Fibroblast of pulmonary artery (primary cell): ENCODE measurements at places on chromosomes 13 and 19.
A peak's percentile ranks its signal among the peaks of the same experiment; 100 is the strongest.

DNA sequence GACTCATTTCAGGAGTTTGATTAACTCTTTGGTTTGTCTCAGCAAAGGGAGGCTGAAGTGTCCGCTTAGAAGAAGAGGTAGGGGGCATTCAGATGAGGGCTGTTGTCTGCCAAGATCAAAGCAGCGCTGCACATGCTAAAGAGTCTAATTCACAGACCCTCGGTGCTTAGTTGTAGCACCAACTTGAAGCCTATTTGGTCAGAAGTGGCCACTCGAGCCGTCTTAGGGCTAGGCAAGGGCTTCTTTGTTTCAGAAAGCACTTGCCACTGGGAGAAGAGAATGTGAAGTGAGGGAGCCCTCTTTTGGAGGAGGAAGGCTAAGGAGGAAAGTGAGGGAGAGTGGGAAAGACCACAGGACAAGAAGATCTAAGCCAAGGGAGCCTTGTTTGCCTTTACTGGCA, 313.4 kb upstream of the TMTC4 start:
- DNase-seq: peak; percentile 18

- peak; percentile 64 for DNase-seq
Measured at GRCh38 chr19:17333611-17334413, 843 bp downstream of the ANO8 start.

- peak; percentile 7 for DNase-seq
Measured at GRCh38 chr19:56748378-56748777, 76.8 kb upstream of the ZNF835 start.

GRCh38 chr13:24459234-24459633, 53.3 kb downstream of the PARP4 start:
- peak; percentile 85 for DNase-seq

GRCh38 chr13:74969419-74969818, 512.5 kb downstream of the TBC1D4 start:
- no peak for DNase-seq

DNA sequence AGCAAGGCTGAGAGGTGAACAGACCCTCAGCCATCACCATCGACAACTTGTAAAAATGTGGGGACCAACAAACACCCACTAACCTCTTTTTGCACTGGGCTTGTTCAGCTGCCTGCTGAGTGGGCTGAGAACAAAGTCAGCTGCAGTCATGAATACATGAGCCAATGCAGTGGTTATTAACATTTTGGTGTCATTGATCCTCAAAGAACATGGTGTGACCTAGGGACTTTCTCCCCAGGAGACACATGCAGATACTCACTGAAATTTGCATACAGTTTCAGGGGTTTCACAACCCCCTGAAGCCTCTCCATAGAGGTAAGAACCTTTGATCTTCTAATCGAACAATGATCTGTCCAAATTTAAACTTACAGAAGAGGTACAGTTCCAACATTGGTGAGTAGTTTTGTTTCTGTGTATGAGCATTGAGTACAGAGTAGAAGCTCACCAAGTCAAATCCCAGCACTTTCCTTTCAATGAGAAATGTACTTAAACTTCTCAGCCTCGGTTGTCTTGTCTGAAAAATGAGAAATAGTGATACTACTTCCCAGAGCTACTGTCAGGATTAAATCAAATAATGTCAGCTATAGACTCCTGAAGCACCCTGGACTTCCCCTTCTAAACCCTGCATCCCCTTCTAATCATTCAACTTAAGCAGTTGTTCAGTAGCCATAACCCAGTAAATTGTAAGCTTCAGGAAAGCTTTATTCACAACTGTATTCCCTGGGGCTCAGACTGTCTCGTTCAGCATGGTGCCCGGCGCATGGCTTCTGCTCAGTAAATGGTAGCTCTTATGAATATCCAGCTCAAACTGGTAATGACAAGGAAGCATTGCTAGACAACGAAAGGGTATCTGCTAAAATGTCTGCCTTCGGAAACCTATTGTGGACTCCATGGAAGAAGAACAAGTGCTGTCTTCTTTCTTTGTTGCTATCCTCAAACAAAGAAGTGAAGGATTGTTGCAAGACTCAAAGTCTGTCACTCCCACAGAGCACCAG, 148.7 kb downstream of the FOXO1 start:
- DNase-seq: no peak

GRCh38 chr13:37492741-37493514, 105.6 kb downstream of the POSTN start:
- DNase-seq: peak; percentile 73

DNA sequence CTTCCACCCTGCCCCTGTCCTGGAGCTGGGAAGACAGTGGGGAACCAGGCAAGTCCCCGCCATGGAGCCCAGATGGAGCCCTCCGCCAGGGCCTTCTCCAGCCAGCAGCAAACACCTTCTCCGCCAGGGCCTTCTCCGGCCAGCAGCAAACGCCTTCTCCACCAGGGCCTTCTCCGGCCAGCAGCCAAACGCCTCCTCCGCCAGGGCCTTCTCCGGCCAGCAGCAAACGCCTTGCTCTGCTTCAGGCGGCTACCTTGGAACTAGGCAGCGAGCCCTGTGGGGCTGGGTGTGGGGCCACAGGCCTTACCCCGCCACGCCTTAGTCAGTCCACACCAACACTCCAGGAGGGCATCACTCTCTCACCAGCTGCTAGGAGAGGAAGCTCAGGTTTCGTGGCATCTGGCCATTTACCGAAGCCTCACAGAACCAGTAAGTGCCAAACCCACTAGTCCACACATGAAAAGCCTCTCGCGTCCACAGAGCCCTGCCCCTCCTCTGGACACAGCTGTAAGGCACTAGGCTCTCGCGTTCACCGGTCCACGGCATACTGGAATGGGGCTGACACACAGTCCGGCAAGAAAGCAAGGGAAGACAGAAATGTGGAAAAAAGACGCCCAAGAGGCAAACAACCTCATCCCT, 41.0 kb downstream of the MLLT1 start:
- peak; percentile 68 for DNase-seq

DNA sequence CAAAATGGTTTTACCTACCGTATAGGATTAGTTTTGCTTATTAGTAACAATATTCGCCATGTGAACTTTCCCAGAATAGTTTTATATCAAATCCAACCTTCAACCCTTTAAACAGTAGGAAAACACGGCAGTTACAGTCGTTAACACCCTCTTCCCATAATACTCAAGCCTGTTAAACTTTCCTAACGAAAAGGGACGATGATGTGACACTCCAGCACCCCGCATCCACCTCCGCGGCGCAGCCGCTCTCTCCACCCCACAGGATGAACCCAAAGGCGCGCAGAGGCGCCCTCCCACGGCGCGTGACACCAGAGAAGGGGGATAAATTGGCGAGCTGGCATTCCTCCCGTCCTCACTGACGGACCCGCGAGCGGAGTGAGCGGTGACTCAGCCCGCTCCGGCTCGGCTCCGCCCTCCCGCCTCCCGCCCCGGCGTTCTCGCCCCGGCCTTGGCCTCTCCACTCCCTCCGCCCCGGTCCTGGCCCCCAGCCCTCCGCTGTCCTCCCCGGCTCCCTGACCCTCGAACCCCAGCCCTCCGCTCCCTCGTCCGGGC, 665 bp downstream of the TUBGCP3 start:
- DNase-seq: peak; percentile 85

- peak; percentile 56 for DNase-seq
Measured at GRCh38 chr13:32902874-32903273, 113.3 kb upstream of the KL start.

DNA sequence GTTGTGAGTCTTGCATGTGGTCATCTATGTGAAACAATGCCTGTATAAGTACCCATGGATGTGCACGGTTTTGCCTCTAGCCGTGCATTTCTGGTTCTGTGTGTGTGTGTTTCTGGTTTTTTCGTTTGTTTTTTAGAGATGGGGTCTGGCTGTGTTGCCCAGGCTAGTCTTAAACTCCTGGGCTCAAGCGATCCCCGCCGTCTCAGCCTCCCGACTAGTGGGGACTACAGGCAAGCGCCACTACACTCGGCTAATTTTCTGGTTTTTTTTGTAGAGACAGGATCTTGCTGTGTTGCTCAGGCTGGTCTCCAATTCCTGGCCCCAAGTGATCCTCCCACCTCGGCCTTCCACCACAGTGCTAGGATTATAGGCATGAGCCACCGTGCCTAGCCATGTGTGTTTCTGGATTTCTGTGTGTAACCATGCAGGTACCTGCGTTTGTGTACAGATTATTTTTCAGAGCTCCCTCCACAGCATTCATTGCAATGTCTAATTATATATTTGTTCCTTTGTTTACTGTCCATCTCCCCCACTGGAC, 15.9 kb upstream of the FOSB start:
- DNase-seq: no peak

DNA sequence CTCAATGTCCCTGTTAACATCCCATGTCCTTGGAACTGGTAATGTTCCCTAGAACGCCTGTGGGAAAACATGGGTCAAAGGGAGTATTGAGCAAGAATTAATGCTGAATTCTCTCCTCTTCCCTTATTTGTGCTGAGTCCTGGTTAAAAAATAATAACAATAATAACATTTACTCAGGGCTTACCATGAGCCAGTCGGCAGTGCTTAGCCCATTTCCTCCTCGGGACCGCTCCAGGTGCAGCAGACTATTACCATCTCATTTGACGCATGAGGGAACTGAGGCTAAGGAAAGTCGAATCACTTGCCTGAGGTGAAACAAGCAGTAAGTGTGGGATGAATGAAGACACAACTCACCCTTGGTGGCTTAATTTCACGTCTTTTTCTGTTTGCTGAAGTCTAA, 33.6 kb upstream of the SLC15A1 start:
- DNase-seq: no peak

DNA sequence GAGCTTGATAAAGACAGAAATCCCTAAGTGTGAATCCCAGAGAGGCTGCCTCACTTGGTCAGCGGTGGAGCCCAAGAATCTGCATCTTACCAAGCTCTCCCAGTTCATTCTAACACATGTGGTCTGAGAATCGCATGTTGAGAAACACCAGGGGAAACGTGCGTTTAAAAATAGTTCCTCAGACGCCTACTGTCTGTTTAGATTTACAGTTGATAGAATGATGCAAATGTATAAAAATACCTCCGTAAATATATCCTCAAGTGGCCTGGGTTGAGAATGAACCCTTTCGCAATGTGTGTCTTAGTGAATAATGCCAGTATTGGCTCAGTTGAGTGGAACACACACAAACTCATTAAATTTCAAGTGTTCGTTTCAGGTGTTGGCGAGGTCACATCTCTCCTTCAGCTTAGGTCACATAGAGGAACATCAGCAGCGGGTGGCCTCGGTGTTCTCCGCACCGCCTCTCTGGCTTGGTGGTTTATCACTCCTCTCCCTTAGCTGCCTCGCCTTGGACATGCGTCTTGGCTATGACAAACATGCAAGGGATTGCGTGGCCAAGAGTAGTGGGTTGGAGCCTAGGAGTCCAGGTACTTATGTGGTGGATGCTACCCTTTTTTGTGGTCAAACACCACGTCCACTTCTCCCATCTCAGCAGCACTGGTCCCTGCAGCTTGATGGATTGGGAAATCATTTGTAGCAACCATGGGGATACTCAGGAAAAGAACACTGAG, 117.6 kb upstream of the SPATA13 start:
- DNase-seq: no peak

GRCh38 chr13:113588394-113589111, 4.0 kb downstream of the TFDP1 start:
- no peak for DNase-seq

DNA sequence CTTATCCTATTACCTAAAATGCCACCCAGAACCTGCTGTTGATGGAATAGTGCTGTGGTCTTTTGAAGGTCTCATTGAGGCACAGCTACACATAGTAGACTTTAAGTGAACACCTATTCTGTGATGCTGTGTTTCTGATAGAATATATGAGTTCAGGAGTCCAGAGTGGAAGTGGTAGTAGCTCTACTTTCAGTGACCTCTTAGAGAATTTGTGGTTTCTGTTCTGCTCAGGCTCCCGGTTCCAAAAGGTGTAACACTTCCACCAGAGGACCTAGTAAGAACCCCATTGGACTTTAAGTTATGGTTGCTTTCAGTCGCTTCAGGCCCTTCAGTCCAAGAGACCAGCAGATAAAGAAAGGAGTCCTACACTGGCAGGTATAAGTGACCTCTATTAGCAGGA, 11.4 kb upstream of the MYCBP2 start:
- no peak for DNase-seq

- DNase-seq: no peak
Measured at GRCh38 chr13:84668637-84669036, 786.4 kb upstream of the SLITRK1 start.

DNA sequence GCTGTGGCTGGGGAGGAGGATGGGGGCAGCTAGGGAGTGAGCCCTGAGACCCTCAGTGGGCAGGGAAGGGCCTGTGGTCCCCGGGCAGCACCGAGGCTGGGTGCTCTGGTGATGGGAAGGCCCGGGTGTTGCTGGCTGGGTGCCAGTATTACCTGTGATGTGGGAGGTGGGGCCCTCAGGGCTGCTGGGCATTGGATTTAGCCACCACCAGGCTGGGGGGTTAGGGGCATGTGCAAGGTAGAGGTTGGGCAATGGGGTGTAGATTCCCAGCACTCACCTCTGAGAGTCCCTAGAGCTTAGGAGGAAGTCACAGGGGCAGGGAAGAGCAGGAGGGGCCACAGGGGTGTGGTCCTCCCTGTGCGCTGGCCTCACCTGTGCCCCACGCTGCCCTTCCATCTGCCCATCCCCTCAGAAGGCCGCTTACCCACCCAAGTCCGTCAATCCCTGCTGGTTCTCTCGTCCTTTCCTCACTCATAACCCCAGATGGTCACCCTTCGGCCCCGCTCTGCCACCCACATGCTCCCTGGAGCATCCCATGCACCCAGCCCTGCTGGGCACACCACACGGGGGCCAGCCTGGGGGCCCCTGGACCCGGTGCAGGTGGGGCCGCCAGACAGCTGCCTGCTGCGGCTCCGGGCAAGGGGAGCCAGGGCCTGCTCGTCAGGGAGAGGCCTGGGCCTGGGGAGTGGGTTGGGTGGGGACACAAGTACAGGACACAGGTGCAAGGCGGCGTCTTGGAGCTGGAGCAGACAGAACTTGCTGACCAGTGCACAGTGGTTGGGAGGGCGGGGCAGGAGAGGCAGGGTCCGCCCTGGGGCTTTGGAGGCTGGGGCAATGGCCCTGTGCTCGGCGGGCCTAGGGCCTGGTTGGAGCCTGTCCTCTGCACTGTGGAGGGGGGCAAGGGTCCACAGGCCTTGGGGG, 12.5 kb downstream of the EPN1 start:
- DNase-seq: no peak

GRCh38 chr13:105821337-105821736, 714.1 kb downstream of the EFNB2 start:
- DNase-seq: no peak

- no peak for DNase-seq
Measured at GRCh38 chr13:52736891-52737290, 2.7 kb downstream of the CNMD start.

GRCh38 chr13:25372284-25373081, 709 bp downstream of the ATP8A2 start:
- DNase-seq: no peak

DNA sequence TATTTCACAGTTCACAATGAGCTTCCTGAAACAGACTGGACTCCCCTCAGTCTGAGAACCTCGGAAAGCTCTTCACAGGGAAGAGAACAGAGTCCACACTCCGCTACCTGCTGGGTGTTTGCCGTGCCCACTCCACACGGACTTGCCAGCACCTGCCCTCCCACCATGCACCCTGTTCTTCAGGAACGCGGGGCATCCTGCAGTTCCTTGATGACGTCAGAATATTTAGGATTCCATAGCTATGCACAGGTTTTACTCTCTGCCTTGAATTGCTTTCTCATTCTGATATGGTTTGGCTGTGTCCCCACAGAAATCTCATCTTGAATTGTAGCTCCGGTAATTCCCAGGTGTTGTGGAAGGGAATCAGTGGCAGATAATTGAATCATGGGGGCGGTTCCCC, 74.4 kb upstream of the FARP1 start:
- no peak for DNase-seq
